ENCODE measurements at places on chromosomes 3 and 15.

DNA sequence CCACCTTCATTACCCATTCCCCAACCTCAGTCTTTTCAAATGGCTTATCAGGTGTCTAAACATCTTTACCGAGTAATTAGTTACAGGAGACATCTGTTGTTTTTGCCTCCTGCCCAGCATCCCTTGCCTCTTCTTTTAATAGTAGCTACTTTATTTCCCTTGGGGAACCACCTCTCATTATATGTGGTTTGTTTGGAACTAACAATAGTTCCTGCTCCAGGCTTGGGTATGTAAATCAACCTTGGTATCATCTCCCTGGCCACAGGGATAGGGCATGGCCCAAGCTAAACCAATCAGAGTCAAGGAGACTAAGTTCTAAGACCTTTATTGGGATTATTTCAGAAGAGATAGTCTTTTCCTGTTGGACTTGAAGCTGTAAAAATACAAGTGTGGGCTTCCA, 76.6 kb downstream of the ETV5 start:
- DNase-seq: no peak
- H3K27ac ChIP-seq: no peak overlapping the region
- no peak overlapping the region for H3K4me3 ChIP-seq
- H3K4me1 ChIP-seq: no peaks in the 10 kb centered on the region

GRCh38 chr3:56111606-56112304, 356.5 kb downstream of the ERC2 start:
- no peaks in the 10 kb centered on the region for H3K27me3 ChIP-seq
- no peaks in the 10 kb centered on the region for H3K36me3 ChIP-seq
- H3K27ac ChIP-seq: no peak overlapping the region
- H3K4me3 ChIP-seq: no peak overlapping the region
- no peak for DNase-seq

- no peaks in the 10 kb centered on the region for H3K36me3 ChIP-seq
- no peaks in the 10 kb centered on the region for H3K4me1 ChIP-seq
- H3K4me3 ChIP-seq: no peak overlapping the region
- no peaks in the 10 kb centered on the region for H3K27me3 ChIP-seq
- DNase-seq: no peak
- no peak overlapping the region for H3K27ac ChIP-seq
Observed at GRCh38 chr3:29406291-29406832, 125.5 kb downstream of the RBMS3 start.

DNA sequence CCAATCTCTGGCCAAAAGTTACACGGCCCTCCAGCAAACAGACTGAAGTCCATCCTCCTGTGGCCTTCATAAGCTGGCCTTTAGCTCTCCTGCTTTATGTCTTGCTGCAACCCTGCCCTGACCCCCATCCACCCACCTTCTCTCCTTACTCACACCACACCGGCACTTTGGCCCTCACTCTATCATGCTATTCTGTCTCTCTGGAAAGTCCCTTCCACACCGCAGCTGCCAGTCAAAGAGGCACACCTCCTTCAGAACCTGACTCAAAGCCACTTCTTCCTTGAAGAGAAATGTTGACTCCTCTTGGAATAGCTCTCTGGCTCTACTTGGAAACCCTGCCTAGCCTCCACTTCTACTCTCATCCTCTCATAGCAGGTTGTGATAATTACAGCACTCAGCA, 4.5 kb downstream of the GPR156 start:
- DNase-seq: no peak
- no peaks in the 10 kb centered on the region for H3K4me1 ChIP-seq
- no peak overlapping the region for H3K27ac ChIP-seq
- no peaks in the 10 kb centered on the region for H3K27me3 ChIP-seq

DNA sequence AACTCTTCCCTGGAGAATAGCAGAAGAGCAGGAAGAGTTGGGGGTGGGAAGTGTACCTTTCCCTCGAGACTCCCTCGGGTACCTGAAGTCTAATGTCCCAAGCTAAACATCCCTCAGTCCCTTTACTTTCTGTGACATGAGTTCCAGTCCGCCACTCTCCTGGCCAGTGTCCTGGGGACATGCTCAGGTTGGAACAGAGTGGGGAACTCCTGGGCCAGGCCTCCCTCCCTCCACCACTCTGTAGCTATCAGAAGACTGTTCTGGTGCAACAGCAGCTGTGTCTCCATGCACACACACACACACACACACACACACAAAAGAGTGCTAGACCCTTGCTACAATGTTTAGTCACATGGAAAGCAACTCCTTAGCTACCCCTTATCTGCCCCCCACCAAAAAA, 155.0 kb upstream of the HES1 start:
- no peak overlapping the region for H3K4me3 ChIP-seq
- DNase-seq: no peak
- H3K27me3 ChIP-seq: no peaks in the 10 kb centered on the region
- no peaks in the 10 kb centered on the region for H3K4me1 ChIP-seq
- H3K36me3 ChIP-seq: no peaks in the 10 kb centered on the region

- H3K27me3 ChIP-seq: no peaks in the 10 kb centered on the region
- no peaks in the 10 kb centered on the region for H3K36me3 ChIP-seq
Observed at GRCh38 chr3:18740631-18741583, 315.8 kb upstream of the SATB1 start.

Data from HCT116 (cell line).